ENCODE measurements at places on chromosomes 2 and 18.

- peaks cover 21% of the 10 kb centered on the region for H3K4me1 ChIP-seq
- no peaks in the 10 kb centered on the region for H3K36me3 ChIP-seq
- H3K4me3 ChIP-seq = no peak overlapping the region
- peak; percentile 52 for DNase-seq
- no peaks in the 10 kb centered on the region for H3K27me3 ChIP-seq
These were observed 19.0 kb upstream of the CCNYL1 start for GRCh38 chr2:207692206-207693065.

GRCh38 chr2:8753609-8754008 lies 71.8 kb downstream of the ID2 start:
- no peak for DNase-seq
- no peak overlapping the region for H3K27ac ChIP-seq
- H3K4me1 ChIP-seq = no peaks in the 10 kb centered on the region
- no peak overlapping the region for H3K4me3 ChIP-seq

DNA sequence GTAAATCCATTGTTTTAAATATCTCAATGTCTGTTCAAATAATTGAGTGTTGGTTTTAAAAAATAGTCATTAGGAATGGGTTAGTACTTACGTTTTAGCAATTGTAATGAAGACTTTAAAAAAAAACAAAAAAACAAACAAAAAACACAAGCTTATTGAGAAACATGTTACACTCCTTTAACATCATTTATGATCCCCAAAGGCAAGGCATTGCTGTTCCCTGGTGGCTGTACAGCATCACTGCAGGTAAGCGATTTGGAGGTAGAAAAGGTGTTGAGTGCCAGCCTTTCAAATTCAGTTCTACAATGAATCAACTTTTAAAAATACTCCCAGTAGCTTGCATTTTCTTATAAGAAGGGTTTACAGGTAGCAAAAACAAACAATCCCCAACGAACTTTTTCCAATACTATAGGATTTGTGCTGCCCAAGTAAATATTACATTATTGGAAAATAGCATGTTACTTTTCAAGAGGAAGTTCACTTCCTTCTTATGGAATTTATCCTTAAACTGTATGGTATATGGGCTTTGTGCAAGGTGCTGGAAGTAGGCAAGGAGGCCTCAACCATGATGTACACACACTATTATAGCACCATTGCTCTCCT lies 27.5 kb downstream of the CNRIP1 start:
- no peaks in the 10 kb centered on the region for H3K27me3 ChIP-seq
- H3K4me3 ChIP-seq = no peak overlapping the region
- H3K27ac ChIP-seq = no peak overlapping the region
- no peak for DNase-seq
- H3K36me3 ChIP-seq = no peaks in the 10 kb centered on the region
- H3K4me1 ChIP-seq = peaks cover 4% of the 10 kb centered on the region

DNA sequence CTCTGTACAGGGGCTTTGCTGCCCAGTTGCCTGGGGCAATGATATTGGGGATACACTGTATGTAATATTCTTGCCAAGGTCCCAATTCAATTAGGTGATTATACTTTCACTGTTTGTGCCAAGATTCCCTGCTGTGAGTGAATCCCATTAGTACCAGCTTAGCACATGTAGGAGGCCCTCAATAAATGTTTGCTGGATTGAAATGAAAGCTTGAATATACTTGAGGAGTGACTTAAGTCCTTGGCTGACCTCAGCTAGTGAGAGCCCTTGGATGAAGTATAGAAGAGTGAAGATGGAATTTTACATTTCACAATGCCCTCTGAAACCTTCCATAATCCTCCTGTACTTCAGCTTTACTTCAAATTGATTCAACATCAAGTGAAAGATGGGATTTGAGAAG lies 102.9 kb downstream of the GATA6 start:
- H3K4me3 ChIP-seq = no peak overlapping the region
- H3K4me1 ChIP-seq = peaks cover 22% of the 10 kb centered on the region
- no peak for DNase-seq
- H3K27ac ChIP-seq = no peak overlapping the region

DNA sequence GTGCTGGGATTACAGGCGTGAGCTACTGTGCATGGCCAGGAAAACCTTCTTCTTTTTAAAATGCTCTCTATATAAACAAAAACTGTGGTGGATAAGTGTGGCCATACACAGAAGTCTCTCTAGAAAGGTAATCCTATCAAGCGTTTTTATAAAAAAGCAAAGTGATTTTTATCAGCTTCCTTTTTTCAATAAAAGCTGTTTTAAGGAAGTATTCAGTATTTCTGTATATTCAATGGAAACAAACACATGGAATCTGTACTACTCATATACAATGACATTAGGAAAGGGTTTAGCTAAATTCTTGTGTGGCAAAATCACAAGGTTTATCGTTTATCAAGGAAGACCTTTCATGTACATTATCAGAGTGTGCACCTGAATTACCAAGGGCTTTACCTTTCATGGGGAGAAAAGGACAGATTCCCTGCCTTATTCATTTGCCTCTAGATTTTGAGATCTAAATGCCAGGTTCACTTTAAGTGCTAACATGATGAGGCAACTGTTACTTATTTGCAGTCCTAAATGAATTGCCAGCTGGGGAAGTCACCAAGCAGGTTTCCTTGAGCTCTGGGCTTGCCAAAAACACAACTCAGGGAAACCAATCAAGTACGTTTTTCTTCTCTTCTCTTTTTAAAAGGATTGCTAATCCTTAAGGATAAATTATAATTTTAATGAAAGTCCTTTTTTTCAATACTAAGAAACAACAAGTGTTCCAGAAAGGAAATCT lies 70.8 kb downstream of the RTN4 start:
- H3K36me3 ChIP-seq = peaks cover 13% of the 10 kb centered on the region
- peaks cover 19% of the 10 kb centered on the region for H3K4me1 ChIP-seq
- H3K4me3 ChIP-seq = no peak overlapping the region
- H3K27me3 ChIP-seq = peaks cover 2% of the 10 kb centered on the region

- no peaks in the 10 kb centered on the region for H3K36me3 ChIP-seq
- H3K27ac ChIP-seq = no peak overlapping the region
- H3K4me1 ChIP-seq = peaks cover 26% of the 10 kb centered on the region
- no peak for DNase-seq
These were observed 28.8 kb downstream of the CNGA3 start for GRCh38 chr2:98374958-98375570.

- H3K27me3 ChIP-seq = peaks cover 15% of the 10 kb centered on the region
- H3K27ac ChIP-seq = peak overlapping the region; percentile 15
- no peak for DNase-seq
These were observed 19.2 kb downstream of the NEURL3 start for GRCh38 chr2:96485751-96486651.

GRCh38 chr2:26144031-26144430 lies 28.9 kb upstream of the GAREM2 start:
- peaks cover 4% of the 10 kb centered on the region for H3K27me3 ChIP-seq
- no peak overlapping the region for H3K4me3 ChIP-seq
- DNase-seq = no peak
- no peak overlapping the region for H3K27ac ChIP-seq
- peaks cover 9% of the 10 kb centered on the region for H3K4me1 ChIP-seq

- DNase-seq = no peak
- no peak overlapping the region for H3K27ac ChIP-seq
- H3K4me3 ChIP-seq = no peak overlapping the region
- H3K36me3 ChIP-seq = peaks cover 6% of the 10 kb centered on the region
- H3K27me3 ChIP-seq = peaks cover 5% of the 10 kb centered on the region
These were observed 105.1 kb downstream of the NDUFA10 start for GRCh38 chr2:239919774-239920692.

DNA sequence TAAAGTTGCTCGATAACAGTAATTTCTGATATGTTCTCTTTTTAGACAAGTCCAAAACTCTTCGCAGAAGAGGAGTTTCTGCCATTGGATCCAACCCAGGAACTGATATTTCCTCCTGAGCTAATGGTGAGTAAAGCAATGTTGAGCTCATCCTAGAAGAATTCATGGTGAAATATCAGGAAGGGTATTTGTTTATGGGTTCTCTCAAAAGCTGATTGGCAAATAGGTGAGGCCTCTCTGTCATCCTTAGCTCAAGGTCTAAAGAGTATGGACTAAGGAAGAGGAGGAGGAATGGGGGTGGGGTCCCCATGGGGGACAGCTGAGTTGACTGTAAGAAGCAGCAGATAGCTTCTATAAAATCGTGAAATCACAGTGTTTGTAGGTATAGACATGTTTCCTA lies 18.2 kb downstream of the AOX1 start:
- no peaks in the 10 kb centered on the region for H3K36me3 ChIP-seq
- no peaks in the 10 kb centered on the region for H3K4me1 ChIP-seq
- H3K4me3 ChIP-seq = no peak overlapping the region
- no peak for DNase-seq
- H3K27me3 ChIP-seq = peaks cover 6% of the 10 kb centered on the region

DNA sequence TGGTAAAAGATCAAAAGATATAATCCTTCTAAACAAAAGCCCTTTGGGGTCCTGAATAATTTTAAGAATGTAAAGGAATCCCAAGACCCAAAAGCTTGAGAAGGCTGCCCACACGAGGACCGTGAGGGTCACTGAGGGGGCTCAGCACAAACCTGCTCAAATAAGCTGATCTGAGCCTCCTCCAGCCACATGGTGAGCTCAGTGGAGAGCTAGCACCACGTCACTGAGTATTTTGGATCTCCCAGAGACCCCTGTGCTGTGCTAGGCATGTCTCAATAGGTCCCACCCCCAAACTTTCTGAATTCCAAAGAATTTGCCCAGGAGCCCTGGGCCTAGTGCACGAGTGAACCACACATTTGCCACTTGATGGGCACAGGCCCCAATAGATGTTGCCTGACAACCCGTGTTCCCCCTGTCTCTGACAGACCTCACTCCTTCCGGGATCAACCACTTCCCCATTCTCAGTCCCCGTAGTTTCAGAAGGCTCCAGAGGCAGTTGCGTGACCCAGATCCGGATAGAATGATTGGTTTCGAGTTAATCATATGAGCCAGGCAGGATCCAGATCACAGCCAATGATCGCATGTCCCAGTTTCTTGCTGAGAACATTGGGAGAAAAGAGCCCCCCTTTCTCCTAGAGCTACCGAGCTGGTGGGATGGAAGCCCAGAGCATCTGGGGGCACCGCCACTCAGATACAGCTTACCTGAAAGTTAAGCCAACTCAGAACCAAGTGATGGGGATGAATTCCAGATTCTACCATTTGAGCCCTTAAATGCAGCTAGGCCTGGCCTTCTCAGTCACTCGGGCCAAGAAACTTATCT lies 203.8 kb downstream of the TNS1 start:
- H3K4me1 ChIP-seq = peaks cover 8% of the 10 kb centered on the region
- no peak for DNase-seq
- H3K4me3 ChIP-seq = no peak overlapping the region
- peaks cover 3% of the 10 kb centered on the region for H3K27me3 ChIP-seq
- no peak overlapping the region for H3K27ac ChIP-seq

DNA sequence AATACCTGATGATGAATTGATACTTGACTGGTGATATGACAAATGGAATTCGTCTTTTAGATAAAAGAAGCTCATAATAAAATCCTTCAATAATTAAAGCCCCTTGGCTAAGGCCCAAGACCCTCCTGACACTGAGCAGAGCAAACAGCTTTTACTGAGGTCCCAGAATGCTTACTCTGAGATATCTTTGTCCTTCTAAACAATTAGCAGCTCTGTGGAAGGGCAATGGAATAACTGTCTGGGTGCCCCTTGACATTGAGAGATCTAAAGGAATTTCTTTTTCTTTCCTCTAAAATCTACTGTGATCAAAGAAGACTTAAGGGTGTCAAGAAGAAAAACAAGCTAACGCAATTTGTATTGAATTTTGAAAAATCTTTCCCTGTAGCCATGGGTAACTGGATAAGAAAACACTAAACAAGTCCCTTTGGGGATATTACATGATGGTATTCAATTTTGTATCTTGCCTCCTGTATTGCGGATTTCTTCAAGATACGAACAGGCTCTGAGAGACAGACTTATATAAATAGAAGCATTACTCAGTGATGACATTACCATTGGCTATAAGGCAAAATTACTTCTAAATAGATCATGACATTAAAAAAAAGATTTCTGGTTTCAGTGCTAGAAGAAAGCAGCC lies 128.8 kb downstream of the MREG start:
- H3K4me3 ChIP-seq = no peak overlapping the region
- H3K27ac ChIP-seq = no peak overlapping the region
- DNase-seq = no peak
- H3K27me3 ChIP-seq = peaks cover 4% of the 10 kb centered on the region
- no peaks in the 10 kb centered on the region for H3K36me3 ChIP-seq

- no peak overlapping the region for H3K27ac ChIP-seq
- no peak for DNase-seq
- H3K4me1 ChIP-seq = no peaks in the 10 kb centered on the region
- peaks cover 25% of the 10 kb centered on the region for H3K36me3 ChIP-seq
- no peaks in the 10 kb centered on the region for H3K27me3 ChIP-seq
These were observed 45.4 kb downstream of the INO80D start for GRCh38 chr2:206040525-206040924.

GRCh38 chr2:67923696-67924095 lies 139.1 kb downstream of the C1D start:
- no peak for DNase-seq
- no peaks in the 10 kb centered on the region for H3K4me1 ChIP-seq
- no peaks in the 10 kb centered on the region for H3K36me3 ChIP-seq
- no peaks in the 10 kb centered on the region for H3K27me3 ChIP-seq
- H3K27ac ChIP-seq = no peak overlapping the region

- DNase-seq = no peak
- no peaks in the 10 kb centered on the region for H3K4me1 ChIP-seq
- H3K36me3 ChIP-seq = peaks cover 4% of the 10 kb centered on the region
- no peak overlapping the region for H3K4me3 ChIP-seq
These were observed 119.6 kb upstream of the ARL5A start for GRCh38 chr2:151947813-151948165.

DNA sequence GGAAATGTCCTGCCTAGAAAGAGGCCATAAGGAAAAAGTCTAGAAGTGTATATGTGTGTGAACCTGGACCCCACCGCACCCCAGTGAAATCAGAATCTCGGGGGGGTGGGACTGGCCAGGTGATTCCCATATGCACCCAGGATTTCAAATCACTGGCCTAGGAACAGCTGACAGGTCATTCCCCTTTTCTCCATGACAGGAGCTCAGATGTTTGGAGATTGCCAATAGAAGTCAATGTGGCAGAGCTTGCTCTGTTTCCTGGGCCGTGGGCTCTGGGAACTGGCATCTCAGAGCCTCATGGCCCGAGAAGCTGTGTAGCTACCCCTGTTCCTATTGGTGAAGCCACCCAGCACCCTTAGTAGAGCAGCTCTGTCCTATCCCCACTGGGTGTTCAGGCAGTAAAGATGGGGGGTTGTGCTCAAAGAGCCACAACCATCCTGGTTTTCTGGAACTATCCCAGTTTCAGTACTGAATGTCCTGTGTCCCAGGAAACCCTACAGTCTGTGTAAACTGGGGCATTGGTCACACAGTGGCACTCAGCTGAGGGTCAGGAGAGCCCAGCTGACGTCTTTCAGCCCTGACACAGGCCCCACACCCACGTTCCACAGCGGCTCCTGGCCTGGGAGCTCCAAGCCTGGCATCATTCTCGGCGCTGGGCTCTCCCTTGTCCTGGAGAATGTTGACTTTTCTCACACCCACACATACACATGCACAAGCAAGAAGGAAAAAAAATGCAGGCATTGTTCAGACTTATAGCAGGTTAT lies 18.9 kb downstream of the GNLY start:
- H3K4me1 ChIP-seq = peaks cover 36% of the 10 kb centered on the region
- no peaks in the 10 kb centered on the region for H3K36me3 ChIP-seq
- H3K4me3 ChIP-seq = no peak overlapping the region
- H3K27ac ChIP-seq = peak overlapping the region; percentile 64

Data from endothelial cell (in vitro differentiated cells).